Stimulated activated naive CD4-positive, alpha-beta T cell treated with Interleukin-2 at 50 U/mL for 16 hours (primary cell): ENCODE measurements at places on chromosomes 6 and 20.

DNA sequence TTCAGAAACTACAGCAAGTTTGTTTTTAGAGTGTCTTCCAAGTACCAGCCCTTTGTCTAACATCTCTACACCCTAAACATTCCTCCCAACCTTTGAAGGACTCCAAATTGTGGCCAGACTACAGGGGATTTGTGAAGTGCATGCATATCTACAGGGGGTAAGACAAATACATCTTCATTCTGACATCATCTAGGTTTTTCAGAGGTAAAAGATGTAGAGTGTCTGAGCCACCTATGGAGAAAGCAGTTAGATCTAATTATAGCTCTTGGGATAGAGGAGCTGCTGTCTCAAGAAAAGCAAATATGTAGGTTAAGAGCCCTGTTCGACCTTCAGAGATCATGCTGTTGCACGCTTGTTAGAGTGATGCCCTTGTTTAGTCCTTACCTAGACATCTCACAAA is 617.7 kb upstream of the AGPAT4 start:
- DNase-seq: no peak

- no peak for DNase-seq
These were observed 180.5 kb downstream of the TRIM27 start for GRCh38 chr6:28743271-28743789.

DNA sequence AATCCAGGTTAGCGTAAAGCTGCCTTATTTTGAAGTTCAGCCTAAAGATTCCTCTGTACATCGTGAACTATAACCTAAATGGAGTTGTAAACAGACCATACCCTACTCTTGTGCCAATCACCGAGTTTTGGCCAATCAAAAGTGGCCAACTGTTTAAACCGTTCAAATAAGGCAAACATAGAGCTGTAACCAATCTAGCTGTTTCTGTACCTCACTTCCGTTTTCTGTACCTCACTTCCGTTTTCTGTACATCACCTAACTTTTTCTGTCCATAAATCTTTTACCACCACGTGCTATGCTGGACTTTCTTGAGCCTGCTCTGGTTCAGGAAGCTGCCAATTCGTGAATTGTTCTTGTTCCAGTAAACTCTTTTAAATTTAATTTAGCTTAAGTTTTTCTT is 39.7 kb downstream of the LBP start:
- no peak for DNase-seq

GRCh38 chr6:67133973-67134372 is 1426.9 kb upstream of the EYS start:
- no peak for DNase-seq

DNA sequence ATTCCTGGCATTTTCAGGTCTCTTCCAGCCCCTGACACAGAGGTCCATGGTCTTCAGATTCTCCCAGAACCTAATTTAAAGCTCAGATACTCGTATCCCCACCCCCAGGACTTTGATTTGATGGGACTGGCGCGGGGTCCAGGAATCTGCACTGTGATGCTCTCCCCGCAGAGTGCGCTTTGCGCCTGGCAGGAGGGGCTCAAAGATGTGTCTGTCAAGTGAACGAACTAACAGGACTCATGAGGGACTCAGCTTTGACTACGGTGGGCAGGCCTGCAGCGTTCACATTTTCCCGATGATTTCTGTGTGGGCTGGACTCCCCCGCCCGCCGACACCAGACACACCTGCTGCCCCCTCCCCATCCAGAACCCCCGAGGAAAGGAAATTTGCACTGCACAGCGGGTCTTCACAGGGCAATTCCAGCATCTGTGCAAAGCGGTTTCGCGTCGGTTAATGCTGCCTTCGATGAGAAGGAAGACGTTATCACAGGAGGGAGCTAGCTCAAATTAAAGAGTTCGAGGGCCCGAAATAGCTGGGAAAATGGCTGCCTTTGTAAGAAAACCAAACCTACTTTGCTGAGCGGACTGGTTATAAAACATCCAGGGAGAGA is 90.2 kb downstream of the ZDHHC14 start:
- no peak for DNase-seq

DNA sequence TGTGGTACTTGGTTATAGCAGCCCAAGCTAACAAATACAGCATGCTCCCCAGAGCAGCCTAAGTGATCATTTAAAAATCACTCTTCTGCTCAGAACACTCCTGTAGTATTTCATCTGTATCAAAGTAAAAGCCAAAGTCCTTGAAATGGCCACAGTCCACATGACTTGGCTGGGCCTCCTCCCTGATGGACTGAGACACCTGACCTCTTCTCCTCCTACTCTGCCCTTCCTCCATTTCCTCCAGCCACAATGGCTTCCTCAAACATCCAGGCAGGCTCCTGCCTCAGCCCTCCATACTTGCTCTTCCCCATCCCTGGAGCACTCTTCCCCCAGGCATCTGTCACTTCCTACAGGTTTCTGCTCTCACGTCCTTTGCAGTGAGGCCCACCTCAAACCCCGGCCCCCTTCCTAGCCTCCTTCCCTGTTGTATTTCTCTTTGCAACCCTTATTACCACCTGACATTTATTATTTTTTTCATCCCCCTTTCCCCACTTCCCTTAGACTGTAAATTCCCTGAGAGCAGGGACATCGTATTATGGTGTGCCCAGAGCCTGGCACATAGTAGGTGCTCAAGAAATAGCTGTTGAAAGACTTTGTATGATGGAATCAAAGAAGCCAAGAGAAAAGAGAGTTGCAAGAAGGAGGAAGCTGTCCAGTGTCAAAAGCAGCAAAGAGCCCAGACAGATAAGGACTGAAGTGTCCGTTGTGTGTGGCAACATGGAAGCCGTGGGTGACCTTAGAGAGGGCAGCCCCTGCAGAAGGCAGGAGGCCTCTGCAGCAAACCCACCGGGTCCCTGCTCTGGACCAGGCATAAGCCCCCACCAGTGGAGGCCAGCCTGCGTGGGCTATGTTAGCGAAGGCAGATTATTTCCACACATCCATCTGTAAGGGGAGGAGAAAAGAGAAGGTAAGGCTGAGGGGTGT is 87.5 kb downstream of the TRERF1 start:
- DNase-seq: no peak

- no peak for DNase-seq
These were observed 119.7 kb downstream of the MYLK4 start for GRCh38 chr6:2630891-2631571.

- DNase-seq: no peak
These were observed 18.5 kb upstream of the RNF39 start for GRCh38 chr6:30093951-30094661.

- DNase-seq: no peak
These were observed 13.0 kb upstream of the CLDN20 start for GRCh38 chr6:155250701-155251381.

- no peak for DNase-seq
These were observed 39.3 kb downstream of the FOXA2 start for GRCh38 chr20:22545045-22545444.

GRCh38 chr6:158131926-158132325 is 36.1 kb downstream of the SERAC1 start:
- DNase-seq: no peak

DNA sequence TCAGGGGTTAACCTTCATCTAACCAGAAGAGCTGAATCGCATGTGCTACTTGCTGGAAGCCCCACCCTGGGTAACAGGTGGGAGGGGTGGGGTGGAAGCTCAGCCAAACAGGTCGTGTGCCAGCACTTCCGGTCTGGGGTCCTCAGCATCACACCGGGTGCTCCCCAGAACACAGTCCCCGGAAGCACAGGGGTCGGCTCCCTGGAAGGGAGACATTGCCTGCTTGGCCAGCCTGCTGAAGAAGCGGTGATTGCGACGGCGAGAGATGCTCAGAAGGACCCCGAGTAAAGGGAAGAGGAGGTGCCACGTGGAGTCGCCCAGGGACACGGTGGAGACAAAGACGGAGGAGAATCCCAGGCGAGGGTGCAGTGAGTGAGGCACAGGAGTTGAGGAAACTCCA is 36.5 kb downstream of the MYT1 start:
- no peak for DNase-seq

- DNase-seq: no peak
These were observed 675.2 kb upstream of the FLRT3 start for GRCh38 chr20:15012566-15012965.

- DNase-seq: no peak
These were observed 14.4 kb upstream of the SLC16A10 start for GRCh38 chr6:111072801-111073360.

GRCh38 chr6:50591135-50591534 is 122.2 kb upstream of the TFAP2D start:
- no peak for DNase-seq

DNA sequence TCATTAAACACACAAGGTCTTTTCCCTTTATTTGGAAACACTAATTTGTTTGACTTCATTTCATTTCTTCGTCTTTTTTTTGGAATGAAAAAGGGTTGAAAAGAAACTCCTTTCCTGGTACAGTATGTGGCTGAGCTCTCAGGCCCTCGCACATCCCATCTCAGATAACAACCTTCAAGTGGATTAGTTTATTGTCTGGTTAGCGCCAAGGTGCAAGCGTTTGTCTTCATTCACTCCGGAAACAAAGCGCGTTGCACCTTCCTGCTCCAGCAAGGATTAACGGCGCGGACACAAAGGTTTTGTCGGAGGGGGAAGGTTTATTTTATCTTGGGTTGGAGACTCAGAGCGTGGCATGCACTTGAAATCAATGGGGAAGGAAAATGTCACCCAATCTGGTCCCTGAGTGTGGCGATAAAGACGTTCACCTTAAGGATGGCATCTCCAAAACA is 5.3 kb upstream of the NKX2-2 start:
- no peak for DNase-seq

DNA sequence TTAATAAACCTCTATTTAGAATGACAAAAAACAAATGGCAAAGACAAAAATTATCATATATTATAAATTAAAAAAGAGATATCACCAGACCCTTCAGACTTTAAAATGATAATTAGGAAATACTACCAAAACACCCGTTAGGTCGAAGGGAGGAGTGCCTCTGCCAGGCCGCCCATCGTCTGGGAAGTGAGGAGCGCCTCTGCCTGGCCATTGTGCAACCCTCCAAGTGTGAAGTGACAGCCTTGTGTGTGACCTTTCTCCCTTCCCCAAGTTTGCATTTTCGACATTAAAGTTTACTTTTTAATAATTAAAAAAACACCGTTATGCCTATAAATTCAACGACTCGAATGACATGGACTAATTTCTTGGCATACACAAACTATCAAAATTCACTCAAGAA is 64.5 kb upstream of the TASP1 start:
- DNase-seq: no peak

DNA sequence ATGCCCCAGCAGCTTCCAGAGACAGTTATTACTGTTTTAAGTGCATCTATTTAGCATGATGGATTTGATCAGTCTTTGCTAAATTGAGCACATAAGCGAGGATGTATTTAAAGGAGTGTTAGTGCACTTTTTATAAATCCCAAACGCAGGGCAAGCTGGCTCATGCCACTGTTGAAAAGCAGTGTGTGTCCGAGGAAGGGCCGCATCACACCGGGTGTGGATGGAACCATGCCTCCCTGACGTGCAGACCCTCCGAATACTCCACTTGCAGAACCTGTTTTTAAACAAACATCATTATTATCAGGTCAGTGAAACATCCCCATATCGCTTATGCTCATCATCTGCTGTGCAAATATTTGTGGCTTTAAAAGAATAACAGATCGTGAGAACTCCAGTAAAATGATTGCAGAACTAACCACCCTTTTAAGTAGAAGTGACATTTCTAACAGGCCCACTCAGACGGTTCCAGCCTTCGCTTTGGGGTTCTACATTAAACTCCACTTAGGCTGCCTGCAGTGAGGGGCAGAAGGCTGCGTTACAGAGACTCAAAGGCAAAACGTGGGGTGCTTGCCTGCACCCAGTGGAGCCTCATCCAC is 190.1 kb downstream of the CDH4 start:
- DNase-seq: no peak

GRCh38 chr20:13141546-13141945 is 79.5 kb upstream of the ISM1 start:
- no peak for DNase-seq

- DNase-seq: no peak
These were observed 206.2 kb upstream of the SGK1 start for GRCh38 chr6:134523903-134524650.

- DNase-seq: no peak
These were observed 5.1 kb downstream of the RCAN2 start for GRCh38 chr6:46486181-46486580.

GRCh38 chr6:47405273-47405672 is 72.3 kb upstream of the CD2AP start:
- no peak for DNase-seq

- no peak for DNase-seq
These were observed 3.1 kb downstream of the TRAPPC3L start for GRCh38 chr6:116542426-116542825.

- peak; percentile 83 for DNase-seq
These were observed 2.2 kb downstream of the BRD2 start for GRCh38 chr6:32970413-32971241.

DNA sequence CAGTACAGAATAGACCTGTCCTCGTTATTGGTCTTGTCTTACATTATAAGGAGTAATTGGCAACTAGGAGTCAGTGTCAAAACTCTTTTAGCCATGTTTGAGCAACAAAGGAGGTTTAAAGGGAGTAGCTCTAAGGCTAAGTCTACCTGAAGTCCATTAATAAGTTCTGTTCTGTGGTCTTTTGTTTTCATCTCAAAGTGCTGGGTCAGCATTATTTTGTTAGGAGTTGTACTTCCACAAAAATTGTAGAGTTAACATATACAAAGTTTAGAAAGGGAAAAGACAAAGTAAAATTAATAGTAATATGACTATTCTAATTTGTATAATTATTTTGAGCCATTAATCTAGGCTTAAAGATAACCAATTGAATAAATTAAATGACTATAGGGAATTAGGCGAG is 12.7 kb upstream of the SENP6 start:
- DNase-seq: no peak

DNA sequence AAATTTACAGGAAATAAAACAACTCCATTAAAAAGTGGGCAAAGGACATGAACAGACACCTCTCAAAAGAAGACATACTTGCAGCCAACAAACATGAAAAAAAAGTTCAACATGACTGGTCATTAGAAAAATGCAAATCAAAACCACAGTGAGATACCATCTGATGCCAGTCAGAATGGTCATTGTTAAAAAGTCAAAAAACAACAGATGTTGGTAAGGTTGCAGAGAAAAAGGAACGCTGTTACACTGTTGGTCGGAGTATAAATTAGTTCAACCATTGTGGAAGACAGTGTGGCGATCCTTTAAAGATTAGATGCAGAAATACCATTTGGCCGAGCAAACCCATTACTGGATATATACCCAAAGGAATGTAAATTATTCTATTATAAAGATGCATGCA is 858.0 kb upstream of the FLRT3 start:
- no peak for DNase-seq

GRCh38 chr6:137165375-137166246 is 7.8 kb downstream of the IL22RA2 start:
- peak; percentile 37 for DNase-seq
